ENCODE measurements at places on chromosomes 13 and 19. TPM values are rescaled to one million over a fixed set of nuclear protein-coding genes. Genes with fewer than 3 reads are reported as not detected.

TINCR gene
- 2.0 TPM for polyA plus RNA-seq

SIGLEC8 gene
- 0.22 TPM for polyA plus RNA-seq

SERP2 gene
- 5.2 TPM for polyA plus RNA-seq

ZNF211 gene
- 6.5 TPM for polyA plus RNA-seq

DMKN gene
- polyA plus RNA-seq, result 278 TPM

CRTC1 gene
- 5.8 TPM for polyA plus RNA-seq

LAIR1 gene
- 253 TPM for polyA plus RNA-seq

KLK4 gene
- polyA plus RNA-seq, result 0.26 TPM

AP1M2 gene
- 70.9 TPM for polyA plus RNA-seq

KIR2DL1 gene
- 0.14 TPM for polyA plus RNA-seq

NUP58 gene
- polyA plus RNA-seq, result 25.6 TPM

PALM3 gene
- polyA plus RNA-seq, result 20.6 TPM

C19orf67 gene
- 0.38 TPM for polyA plus RNA-seq

SETDB2 gene
- polyA plus RNA-seq, result 5.7 TPM

DMWD gene
- 21.2 TPM for polyA plus RNA-seq

CRX gene
- 0.02 TPM for polyA plus RNA-seq

ZNF587 gene
- polyA plus RNA-seq, result 6.7 TPM

EID2B gene
- polyA plus RNA-seq, result 5.2 TPM

ACP4 gene
- not detected for polyA plus RNA-seq

ZNF667 gene
- polyA plus RNA-seq, result 1.2 TPM

CIRBP gene
- polyA plus RNA-seq, result 488 TPM

NLRP5 gene
- polyA plus RNA-seq, result not detected

ZNF382 gene
- 0.93 TPM for polyA plus RNA-seq

INSL3 gene
- polyA plus RNA-seq, result not detected

HOOK2 gene
- polyA plus RNA-seq, result 39.8 TPM

SMIM44 gene
- polyA plus RNA-seq, result not detected

ERCC2 gene
- polyA plus RNA-seq, result 14.9 TPM

SYNE4 gene
- polyA plus RNA-seq, result 9.5 TPM

OR10H5 gene
- not detected for polyA plus RNA-seq

LRG1 gene
- 56.7 TPM for polyA plus RNA-seq

SIGLEC10 gene
- polyA plus RNA-seq, result 3.4 TPM

MPHOSPH8 gene
- polyA plus RNA-seq, result 16.5 TPM

COMP gene
- polyA plus RNA-seq, result 2.4 TPM

DHDH gene
- polyA plus RNA-seq, result 1.00 TPM

COX7A1 gene
- 24.9 TPM for polyA plus RNA-seq

GPR12 gene
- polyA plus RNA-seq, result not detected

ZNF709 gene
- polyA plus RNA-seq, result 0.64 TPM

BRSK1 gene
- polyA plus RNA-seq, result 0.94 TPM

OR7D2 gene
- polyA plus RNA-seq, result 0.01 TPM

TGFB1 gene
- 67.3 TPM for polyA plus RNA-seq

PSG3 gene
- polyA plus RNA-seq, result not detected

CDC37 gene
- 294 TPM for polyA plus RNA-seq

PVR gene
- 51.6 TPM for polyA plus RNA-seq

All from lung (tissue), 17 donors.